Stimulated activated CD4-positive, alpha-beta T cell treated with anti-CD3 and anti-CD28 coated beads, Interleukin-2, amount 100 ng/mL, for 48 hours (primary cell): ENCODE measurements at places on chromosomes 4 and X.

- no peak for DNase-seq
Observed at GRCh38 chr4:137390707-137391106, 141.6 kb downstream of the PCDH18 start.

- no peak for DNase-seq
Observed at GRCh38 chr4:10608501-10609219, 75.9 kb downstream of the CLNK start.

GRCh38 chrX:112510629-112511028 is 169.1 kb downstream of the LHFPL1 start:
- no peak for DNase-seq

DNA sequence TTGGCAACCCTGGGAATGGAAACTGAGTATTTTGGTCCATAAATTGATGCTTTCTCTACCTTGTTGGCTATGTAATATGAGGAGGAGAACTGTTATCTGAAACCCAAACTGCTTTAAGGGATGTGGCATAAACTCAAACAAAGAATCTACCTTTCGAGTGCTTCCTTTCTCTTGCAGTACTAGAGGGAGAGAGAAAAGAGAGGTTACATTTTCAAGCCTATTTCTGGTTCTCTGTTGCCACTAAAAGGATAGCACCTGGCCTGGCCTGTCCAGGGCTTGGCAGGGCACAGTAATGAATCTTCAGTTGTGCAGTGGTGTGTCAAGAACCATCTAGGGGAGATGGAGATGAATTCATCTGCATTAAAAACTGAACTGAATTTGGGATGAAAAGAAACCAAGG is 308.6 kb downstream of the PTTG2 start:
- DNase-seq = no peak

- DNase-seq = no peak
Observed at GRCh38 chr4:47913330-47913729, 1.1 kb downstream of the NFXL1 start.

DNA sequence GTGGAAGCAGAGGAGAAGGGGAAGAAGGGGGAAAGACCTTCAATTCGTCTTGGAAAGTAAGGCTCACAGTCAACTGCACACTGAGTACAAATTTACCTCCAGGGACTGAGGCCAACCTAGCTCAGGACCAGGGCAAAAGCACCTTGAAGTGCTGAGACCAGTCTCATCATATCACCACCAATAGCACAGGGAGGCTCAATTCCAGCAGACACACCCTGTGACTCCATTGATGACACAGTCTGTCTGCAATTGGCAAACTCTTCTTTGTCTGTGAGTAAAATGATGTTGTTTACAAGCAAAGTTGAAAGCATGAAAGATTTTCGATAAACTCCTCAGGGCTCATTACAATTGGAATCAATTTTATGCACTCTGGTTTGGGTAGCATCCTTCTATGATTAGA is 32.3 kb downstream of the TRIML1 start:
- DNase-seq = no peak

- no peak for DNase-seq
Observed at GRCh38 chr4:146545102-146545501, 23.4 kb upstream of the SLC10A7 start.

GRCh38 chr4:188658958-188659522 is 519.8 kb downstream of the TRIML1 start:
- no peak for DNase-seq

DNA sequence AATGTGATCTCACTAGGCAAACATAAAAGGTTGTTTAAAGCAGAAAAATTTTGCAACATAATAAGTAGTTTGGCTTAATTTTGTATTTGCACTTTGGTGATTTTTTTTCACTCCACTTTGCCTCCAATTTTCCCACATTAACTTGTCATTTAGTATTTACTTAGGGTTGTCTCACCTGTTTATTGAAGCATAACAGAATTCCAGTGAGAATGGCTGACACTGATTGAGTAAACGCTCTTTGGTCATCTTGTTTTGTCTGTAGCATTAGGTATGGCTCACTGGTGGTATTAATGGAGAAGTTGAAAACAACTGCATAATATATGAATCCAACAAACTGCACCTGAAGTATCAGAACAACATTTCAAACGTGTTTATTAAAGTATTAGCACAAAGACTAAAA is 799.5 kb upstream of the ADGRL3 start:
- DNase-seq = no peak

- no peak for DNase-seq
Observed at GRCh38 chrX:39729981-39730661, 367.6 kb downstream of the BCOR start.
